ENCODE measurements at places on chromosomes 5 and 9. TPM values are rescaled to one million over a fixed set of nuclear protein-coding genes. Genes with fewer than 3 reads are reported as not detected.

The PKD2L2 gene
- total RNA-seq = 1.7 TPM

The LCNL1 gene
- total RNA-seq = 0.79 TPM

The ANXA2R gene
- 1.6 TPM for total RNA-seq

The TNC gene
- 7.6 TPM for total RNA-seq

The GZMA gene
- total RNA-seq = 0.57 TPM

The C9orf153 gene
- 0.36 TPM for total RNA-seq

DNA sequence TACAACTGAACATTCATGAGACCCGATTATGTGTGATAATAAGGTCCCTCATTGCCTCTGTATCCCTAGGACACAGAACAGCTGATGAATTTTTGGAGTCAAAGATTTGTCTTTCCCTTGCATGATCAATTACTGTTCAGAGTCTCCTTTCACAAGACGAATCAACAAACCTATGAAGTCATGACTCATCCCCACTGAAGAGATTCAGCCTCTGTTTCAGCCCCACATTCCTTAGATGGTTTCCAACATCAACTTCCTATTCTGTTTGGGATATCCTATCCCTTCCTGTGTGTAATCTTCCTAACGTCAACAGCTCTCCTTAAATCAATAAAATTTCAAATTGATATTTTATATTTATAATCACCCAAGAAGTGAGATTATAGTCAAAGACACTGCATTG lies 199.0 kb downstream of the DNAH5 start:
- no peak for DNase-seq

- no peak for DNase-seq
Observed at GRCh38 chr9:120690372-120690771, 23.9 kb downstream of the MEGF9 start.

DNA sequence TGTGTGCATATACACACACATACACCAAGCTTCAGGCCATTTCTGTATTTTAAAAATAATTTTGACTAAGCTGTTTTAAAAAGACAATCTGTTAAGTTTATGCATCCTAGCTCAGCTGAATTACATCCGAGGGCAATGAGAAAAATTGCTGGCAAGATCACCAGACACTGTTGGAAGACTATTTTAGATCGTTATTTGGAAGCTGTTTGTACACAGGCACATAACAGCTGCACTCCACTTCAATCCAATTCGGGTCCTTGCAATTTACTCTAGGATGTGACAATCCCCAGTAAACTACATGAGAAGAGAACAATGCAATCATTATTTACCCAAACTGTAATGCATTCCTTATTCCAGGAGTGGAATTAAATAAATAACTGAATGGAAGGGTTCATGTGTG lies 79.3 kb upstream of the RASA1 start:
- no peak for DNase-seq

DNA sequence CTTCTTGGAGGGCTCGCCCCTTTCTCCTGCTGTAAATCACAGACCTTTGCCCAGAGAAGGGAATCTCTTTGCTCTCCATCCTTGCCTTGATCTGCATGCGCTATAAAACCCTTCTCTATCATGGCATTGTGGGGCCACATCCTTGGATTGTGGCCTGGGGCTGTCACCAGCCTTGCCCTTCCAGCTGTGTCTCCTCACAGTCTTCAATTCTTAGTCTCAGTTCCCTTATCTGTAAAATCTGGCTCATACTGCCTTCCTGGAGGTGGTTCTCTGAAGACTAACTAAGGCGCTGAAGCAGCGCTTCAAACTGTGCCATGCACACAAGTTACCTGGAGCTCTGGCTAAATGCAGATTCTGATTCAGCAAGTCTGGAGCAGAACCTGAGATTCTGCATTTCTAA lies 53.4 kb upstream of the RARS1 start:
- DNase-seq = no peak

GRCh38 chr5:133885566-133885965 lies 82.9 kb downstream of the C5orf15 start:
- peak; percentile 19 for DNase-seq

- no peak for DNase-seq
Observed at GRCh38 chr5:177325868-177326381, 14.2 kb upstream of the MXD3 start.

GRCh38 chr9:87871425-87872078 lies 11.1 kb upstream of the SPATA31E1 start:
- DNase-seq = no peak

- DNase-seq = no peak
Observed at GRCh38 chr5:58927181-58927580, 344.3 kb downstream of the RAB3C start.

Data from psoas muscle (tissue), 8 donors.